Stimulated activated CD8-positive, alpha-beta memory T cell treated with anti-CD3 and anti-CD28 coated beads, Interleukin-15, amount 100 ng/mL, for 4 hours (primary cell): ENCODE measurements at places on chromosomes 5 and 9.

- DNase-seq, result no peak
These were observed 986 bp downstream of the PLPP1 start for GRCh38 chr5:55533521-55534435.

- DNase-seq, result no peak
These were observed 56.1 kb upstream of the IFNK start for GRCh38 chr9:27468000-27468399.

DNA sequence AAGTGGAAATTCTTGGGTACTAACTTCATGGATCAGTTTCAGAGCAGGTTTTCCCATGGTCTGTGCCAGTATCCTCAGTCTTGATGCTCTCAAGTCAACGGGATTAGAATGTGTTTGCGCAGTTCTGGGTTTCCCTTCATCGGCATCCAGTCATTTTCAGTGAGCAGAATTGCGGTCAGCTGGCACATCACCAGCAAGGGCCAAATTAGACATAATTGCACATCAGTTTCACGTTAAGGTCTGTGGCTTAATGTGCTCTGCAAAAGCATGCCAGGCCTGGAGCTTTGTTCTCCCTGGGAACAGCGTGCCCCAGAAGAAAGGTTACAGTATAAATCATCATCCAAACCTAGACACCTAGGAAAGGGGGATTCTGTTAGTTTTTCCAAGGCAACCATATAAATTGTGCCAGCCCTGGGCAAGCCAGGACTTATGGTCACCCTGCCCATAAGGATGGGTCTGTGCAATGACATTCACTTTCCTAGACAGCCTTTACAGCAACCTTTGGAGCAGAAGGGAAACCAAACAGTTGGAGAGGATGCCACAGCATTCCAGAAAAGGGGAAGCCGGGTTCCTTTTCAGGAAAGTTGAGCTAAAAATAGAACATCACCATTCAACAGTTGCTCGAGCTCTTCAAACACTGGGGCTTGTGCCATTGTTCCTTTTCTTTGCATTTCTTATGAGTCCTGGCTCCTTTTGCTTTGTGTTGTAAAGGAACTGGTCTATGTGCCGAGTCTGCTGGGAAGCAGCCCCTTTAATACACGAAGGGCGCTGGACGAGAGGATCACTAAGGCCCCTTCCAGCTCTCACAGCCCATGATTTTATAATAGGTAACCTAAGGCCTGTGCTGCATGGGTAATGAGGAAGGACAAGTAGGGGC, 23.1 kb downstream of the IQGAP2 start:
- no peak for DNase-seq

GRCh38 chr9:135816651-135816970, 90.7 kb downstream of the CAMSAP1 start:
- no peak for DNase-seq

- no peak for DNase-seq
These were observed 139.0 kb upstream of the GABRP start for GRCh38 chr5:170644501-170644900.

DNA sequence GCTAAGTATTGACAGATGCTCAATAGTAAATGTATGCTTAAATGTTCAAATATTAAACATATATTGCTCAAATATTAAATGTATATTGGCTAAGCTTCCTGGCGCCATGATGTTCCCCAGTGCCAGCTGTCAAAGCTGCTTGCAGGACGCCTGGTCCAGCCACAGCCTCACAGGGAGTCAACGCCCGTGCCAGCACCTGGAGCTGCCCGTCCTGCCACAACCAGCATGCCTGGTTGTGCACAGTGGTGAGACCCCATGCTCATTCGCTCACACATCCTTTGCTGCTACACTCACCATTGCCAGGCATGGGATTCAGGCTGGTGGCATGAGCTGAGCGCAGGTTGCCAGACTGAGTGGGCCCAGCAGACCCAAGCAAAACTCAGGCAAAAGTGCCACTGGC, 926.9 kb upstream of the EDIL3 start:
- no peak for DNase-seq

DNA sequence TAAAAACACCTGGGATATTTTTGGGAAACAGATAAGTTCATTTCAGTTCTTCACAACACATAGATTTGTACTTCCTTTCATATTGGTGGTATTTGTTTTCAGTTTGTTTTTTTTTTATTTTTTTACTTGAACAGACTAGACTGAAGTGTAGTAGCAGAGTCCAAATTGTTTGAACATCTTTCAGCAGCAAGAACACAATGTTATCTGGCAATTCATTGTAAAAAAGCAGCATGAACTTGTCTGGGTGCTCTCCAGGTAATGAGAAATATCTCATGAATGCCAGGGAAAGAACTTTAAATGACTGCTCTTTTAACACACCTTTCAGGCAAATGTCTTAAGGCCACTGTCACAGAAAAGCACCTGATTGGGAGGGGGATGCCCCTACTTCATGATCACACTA, 113.4 kb downstream of the ARL15 start:
- no peak for DNase-seq

DNA sequence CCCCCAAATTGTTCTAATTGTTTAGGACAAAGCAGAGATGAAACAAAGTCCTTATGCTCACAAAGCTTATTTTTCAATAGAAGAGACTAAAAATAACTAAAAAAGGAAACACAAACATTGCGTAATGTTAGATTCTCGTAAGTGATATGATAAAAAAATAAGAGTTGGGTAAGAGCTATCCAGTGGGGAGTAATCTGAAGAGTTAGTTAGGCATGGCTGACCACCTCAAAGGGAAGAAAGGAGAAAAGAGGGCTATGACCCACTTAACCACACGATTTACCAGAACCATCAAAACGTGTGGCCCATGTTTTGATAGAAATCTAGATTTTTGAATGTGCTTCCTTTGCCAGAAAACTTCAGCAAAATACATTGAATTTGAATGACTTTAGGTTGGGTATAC, 1296.8 kb upstream of the NUDT12 start:
- DNase-seq, result no peak

DNA sequence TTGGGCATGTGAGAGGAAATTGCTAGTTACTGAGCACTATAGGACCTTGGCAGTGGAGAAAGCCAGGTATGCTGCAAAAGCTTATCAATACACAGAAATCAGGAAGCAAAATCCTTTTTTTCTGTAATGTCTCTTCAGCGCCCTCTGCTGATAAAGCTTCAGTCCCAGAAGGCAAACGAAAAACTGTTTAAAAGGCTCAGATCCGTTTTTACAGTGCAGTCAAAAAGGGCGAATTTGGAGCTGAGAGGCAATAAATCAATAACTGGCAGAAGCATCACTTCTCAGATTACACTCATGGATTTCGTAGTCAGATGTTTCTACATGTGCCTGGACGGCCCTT, 1.1 kb upstream of the MAN2A1 start:
- DNase-seq, result no peak

DNA sequence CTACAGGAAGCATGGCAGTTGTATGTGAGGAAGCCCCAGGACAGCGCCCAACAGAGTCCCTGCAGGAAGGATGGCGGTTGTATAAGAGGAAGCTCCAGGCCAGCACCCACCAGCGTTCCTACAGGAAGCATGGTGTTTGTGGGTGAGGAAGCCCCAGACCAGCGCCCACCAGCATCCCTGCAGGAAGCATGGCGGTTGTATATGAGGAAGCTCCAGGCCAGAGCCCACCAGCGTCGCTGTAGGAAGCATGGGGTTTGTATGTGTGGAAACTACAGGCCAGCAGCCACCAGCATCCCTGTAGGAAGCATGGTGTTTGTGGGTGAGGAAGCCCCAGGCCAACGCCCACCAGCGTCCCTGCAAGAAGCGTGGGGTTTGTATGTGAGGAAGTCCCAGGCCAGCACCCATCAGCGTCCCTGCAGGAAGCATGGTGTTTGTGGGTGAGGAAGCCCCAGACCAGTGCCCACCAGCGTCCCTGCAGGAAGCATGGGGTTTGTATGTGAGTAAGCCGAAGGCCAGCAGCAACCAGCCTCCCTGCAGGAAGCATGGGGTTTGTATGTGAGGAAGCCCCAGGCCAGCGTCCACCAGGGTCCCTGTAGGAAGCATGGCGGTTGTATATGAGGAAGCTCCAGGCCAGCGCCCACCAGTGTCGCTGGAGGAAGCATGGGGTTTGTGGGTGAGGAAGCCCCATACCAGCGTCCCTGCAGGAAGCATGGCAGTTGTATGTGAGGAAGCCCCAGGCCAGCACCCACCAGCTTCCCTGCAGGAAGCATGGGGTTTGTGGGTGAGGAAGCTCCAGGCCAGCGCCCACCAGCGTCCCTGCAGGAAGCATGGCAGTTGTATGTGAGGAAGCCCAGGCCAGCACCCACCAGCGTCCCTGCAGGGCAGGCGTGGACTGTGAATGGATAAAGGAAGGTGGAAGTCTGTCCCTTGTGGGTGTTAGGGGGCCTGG, 79.0 kb downstream of the DAP start:
- DNase-seq, result no peak

- no peak for DNase-seq
These were observed 32.0 kb downstream of the SAR1B start for GRCh38 chr5:134600600-134600999.

- no peak for DNase-seq
These were observed 245.8 kb upstream of the GAS1 start for GRCh38 chr9:87193151-87193550.

GRCh38 chr5:23026252-23027170, 173.4 kb upstream of the CDH12 start:
- DNase-seq, result no peak

- no peak for DNase-seq
These were observed 323.7 kb downstream of the ARRDC3 start for GRCh38 chr5:91059409-91059808.

DNA sequence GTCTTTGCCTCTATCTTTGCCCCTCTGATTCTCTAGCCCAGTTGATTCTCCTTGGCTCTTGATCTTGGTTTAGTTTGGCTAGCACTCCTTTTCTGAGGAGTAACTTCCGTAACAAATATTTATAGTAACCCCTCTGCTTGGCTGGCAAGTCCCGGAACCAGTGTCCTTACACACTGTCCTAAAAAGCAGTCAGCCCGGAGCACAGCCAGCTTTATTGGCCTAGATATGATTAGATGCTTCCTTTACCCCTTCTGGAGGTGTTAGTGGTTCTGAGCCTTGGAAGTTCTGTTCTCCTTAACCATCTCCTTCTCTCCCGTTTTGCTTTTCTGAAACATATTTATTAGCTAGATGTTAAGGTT, 17.0 kb upstream of the MSMP start:
- DNase-seq, result no peak

- DNase-seq, result no peak
These were observed 140.7 kb downstream of the SREK1 start for GRCh38 chr5:66284588-66285342.

- DNase-seq, result no peak
These were observed 1.7 kb downstream of the ENDOG start for GRCh38 chr9:128819716-128820664.

DNA sequence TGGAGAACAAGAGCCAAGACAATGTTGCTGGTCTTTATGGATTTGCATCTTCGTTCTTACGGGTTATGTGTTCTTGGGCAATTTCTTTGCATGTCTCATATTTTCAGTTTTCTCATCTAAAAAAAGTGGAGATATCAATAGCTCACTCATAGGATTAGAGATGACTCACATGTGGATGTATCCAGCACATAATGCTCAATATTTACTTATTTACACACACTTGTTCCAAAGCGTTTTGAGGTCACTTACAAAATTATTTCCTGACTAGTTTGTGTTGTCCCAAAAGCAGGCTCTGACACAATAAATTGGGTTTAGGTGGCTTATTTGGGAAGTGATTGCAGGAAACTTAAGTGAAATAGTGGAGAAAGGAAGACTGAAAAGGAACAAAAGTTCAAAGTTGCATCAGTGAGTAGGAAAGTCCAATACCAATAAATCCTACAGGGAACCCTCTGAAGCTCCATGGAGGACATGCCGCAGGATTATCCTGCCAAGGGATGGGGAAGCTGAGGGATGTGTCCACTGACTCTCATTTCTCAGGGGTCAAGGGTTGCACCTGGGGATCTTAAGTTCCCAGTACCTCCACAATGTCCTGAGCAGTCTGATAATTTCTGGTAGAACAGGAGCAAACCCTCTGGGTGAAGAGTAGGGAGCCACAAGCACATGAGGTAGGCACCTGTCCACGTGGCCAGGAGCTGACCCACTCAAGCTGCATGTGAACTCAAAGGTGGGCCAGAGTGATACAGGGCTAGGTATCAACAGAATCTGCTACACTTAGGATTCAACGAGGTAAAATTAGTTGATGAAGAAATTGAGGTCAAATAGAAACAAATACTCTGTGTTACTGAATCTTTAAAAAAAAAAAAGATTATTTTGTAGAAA, 37.4 kb upstream of the SLC44A1 start:
- DNase-seq, result no peak

DNA sequence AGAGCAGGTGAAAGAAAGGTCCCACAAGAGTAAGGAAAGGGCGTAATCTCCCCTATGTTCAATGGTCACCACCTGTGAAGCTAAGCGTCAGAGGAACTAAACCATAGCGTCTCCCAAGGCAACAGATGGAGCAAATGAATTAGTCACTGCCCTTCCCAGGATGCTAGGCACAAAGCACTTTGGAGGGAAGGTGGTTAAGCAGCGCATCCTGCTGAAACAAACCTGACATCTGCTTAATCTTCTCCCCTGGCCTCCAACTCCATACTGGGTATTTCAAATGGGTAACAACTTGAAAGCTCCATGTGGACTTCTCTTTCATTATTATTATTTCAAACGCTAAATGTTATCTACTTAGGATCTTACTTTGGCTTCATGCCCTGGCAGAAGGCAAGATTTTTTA, 227.3 kb downstream of the MLLT3 start:
- no peak for DNase-seq

DNA sequence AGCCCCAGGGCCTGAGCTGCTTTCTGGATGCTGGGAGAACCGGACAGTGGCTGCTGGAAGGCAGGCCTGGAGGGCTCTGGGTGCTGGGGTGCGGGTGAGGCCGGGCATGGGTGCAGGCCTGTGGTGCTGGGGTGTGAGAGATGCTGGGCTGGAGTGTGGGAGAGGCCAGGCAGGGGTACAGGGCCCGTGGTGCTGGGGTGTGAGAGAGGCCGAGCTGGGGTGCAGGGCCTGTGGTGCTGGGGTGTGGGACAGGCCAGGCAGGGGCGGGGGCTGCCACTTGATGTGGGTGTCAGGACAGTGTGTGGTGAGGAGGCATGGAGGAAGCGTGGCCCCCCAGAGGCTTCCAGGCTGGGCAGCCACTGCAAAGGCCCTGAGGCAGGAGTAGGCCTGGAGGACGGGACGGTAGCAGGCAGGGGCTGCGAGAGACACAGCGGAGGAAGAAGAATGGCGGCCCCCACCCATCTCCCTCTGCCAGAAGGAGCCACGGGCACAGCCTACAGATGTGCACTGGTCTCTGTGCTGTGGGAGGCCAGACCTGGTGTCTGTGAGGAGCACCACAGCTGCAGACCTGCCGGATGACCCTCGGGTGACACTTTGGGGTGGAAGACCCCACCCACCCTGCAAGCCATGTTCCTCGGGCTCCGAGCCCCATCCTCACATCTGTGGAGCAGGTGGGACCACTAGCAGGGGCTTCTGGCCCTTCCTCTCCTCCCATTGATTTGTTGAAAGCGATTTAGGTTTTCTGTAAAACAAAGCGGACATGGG, 9.3 kb downstream of the NKD2 start:
- DNase-seq, result no peak
